ENCODE measurements at places on chromosomes 7 and 10.

- peak; percentile 49 for DNase-seq
These were observed at the start of gene CDH23 for GRCh38 chr10:71396711-71397295. Gene CDH23, plus strand, starts transcription at chr10:71396920. Its CDS starts 42,912 bp downstream, at chr10:71439832.

GRCh38 chr10:49070701-49071100 lies 44.6 kb downstream of the VSTM4 start:
- no peak for DNase-seq

DNA sequence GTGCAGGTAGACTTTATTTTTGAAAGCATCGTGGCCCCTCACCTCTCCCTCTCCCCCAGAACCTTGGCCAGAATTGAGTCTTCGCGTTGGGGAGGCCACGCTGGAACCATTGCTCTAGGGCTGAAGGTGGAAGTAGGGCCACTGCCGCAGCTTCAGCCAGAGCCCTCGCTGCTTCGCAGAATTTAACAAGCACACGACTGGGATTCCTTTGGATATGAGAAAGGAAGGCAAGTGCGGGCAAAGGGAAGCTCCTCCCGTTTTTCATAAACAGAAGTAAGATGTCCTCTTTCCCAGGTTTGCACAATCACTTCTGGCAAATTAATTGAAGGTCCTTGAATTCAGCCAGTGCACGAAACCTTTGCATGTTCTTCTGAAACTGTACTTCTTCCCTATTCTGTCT lies 168.1 kb downstream of the CCDC3 start:
- DNase-seq, result no peak

- DNase-seq, result no peak
These were observed 91.9 kb upstream of the MYO3A start for GRCh38 chr10:25842146-25842545.

DNA sequence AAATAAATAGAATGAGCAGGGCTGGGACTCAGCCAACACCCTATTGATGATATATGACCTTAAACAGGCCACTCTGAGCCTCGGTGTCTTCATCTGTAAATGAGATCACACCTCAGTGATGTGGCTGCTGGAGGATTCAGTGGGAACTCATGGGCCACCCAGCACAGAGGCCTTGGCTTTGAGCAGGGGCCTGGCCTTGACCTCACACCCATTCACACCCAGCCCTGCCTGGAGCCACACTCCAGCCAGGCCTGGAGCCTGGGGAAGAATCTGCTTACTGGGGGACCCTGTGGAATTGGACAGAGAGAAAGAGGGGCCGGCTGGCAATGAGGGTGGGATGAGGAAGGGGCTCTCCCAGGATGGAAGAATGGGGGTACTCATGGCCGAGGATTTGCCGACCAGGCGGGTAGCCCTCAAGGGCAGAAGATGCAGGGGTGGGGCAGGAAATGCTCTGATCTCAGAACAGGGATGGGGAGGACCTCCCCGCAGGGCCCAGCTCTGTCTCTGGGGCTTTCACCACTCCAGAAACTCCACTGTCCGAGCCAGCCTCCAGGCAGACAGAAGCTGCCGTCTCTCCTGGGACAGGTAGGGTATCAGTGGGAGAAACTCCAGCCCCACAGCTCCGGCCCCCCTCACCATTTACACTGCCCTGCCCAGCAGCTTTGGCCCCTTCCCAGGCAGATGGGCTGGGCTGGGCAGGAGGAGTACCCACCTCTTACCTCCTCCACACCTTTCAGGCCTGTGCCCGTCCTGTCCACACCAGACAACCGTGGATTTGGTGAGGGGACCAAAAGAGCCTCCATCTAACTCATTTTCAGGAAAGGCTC lies 81.9 kb downstream of the RGS10 start:
- no peak for DNase-seq

- DNase-seq, result no peak
These were observed 24.5 kb downstream of the CHST15 start for GRCh38 chr10:124068929-124069328.

DNA sequence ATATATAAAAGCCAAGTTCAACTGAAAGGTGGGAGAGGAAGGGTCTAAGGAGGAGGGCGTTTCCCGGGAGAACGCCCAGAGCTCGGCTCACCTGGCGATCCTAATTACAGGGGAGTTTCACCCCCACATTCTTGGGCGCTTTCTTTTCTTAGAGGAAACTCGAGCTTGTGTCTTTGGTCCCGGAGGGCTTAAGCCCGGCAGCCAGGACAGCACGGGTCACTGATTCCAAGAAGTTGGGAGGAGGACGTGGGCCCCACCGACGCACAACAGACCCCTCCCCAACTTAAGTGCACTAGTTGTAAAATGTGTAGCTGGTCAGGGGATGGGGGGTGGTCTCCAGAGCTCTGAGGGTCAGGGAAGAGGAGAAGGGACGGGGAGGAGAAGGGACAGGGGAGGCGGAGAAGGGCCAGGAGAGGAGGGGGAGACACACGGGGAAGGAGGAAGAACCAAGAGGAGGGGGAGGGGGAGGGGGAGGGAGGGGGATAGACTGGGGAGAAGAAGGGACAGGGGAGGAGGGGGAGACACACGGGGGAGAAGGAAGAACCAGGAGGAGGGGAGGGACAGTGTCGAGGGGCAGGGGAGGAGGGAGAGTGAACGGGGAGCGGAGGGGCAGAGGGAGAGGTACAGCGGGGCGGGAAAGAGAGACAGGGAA lies 874 bp downstream of the BAIAP2L1 start:
- DNase-seq, result no peak

DNA sequence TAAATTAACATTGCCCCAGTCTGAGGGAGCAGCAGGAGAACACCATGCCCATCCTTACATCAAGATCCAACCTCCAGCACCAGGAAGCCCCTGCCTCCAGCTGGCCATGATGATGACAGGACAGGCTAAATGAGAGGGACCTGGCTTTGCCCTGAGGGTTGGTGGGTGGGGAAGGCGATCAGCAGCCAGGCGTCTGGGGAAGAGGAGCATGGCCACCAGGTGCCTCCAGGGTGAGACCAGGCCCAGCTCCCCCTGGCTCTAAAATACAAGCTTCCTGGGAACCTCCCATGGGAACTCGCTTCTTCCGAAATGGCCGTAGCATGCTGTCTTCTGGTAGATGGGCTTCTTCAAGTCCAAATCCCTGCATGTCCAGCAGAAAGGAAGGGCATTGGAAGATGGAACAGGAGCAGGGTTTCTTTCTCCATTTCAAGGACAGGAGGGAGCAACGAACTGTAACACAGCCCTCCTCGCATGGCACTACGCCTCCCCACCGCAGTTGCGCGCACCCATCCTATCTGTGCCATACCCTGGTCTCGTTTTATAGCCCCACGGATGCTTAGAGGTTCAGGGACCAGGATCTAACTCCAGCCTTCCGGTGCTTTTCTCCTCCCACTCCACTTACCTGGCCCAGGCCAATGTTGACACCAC lies 15.8 kb downstream of the MAT1A start:
- DNase-seq, result no peak

DNA sequence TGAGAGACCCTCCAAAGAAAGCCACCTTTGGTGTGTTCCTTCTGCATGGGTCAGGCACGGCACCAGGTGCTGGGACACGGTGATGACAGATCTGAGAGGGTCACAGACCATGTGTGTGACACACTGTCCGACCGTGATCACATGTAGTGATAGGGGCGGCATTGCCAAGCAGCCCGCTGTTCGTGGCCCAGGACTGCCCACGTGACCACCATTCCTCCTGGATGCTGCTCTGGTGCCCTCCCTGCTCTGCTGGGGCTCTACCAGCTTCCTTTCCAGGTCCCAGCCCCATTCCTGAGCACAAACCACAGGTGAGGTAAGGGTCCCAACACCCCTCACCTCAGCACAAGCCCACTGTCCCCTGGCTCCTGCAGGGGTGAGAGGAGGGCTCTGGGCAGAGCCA lies 10.1 kb upstream of the SLC18A3 start:
- DNase-seq, result no peak

DNA sequence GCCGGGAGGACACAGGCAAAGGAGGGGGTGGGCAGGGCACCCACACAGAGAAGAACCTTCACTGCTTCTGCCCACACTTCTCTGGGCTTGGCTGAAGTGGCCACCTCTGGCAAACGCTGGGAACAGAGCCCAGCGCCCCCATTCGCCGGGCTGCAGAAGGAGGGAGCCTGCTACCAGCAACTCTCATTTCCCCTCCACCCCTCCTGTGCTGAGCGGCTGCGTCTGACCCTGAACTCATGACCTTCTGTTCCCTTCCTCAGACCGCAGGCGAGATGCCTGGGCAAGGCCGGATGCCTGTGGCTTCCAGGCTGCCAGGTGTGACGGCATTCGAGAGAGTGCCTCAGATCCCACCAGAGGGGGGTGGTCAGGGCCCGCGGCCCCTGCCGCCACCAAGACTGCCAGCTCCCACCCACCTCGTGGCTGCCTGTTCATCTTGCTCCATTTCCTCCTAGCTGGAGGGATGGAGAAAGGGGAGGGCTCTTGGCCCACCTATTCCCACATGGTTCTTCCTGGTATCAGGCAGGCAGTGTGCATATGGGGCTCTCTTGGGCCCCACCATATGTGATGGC lies 19.8 kb downstream of the DNAJB12 start:
- peak; percentile 96 for DNase-seq

DNA sequence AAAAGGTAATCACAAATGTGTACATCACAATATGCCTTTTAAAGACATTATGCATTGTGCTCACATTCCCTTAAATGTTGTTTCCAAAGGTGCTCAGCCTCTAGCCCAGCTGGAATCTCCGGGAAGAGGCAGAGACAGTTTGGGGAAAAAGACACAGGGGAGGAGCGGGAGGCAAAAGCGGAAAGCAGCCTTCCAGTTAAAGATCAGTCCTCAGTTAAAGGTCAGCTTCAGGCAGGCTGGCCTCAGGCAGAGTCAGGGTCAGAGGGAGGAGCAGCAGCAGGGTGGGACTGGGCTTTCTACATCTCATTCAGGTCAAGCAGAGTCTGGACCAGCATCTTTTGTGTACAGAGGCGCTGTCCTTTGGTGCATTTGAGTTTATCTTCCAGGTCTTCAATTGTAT lies 18.6 kb downstream of the ST7 start:
- no peak for DNase-seq

DNA sequence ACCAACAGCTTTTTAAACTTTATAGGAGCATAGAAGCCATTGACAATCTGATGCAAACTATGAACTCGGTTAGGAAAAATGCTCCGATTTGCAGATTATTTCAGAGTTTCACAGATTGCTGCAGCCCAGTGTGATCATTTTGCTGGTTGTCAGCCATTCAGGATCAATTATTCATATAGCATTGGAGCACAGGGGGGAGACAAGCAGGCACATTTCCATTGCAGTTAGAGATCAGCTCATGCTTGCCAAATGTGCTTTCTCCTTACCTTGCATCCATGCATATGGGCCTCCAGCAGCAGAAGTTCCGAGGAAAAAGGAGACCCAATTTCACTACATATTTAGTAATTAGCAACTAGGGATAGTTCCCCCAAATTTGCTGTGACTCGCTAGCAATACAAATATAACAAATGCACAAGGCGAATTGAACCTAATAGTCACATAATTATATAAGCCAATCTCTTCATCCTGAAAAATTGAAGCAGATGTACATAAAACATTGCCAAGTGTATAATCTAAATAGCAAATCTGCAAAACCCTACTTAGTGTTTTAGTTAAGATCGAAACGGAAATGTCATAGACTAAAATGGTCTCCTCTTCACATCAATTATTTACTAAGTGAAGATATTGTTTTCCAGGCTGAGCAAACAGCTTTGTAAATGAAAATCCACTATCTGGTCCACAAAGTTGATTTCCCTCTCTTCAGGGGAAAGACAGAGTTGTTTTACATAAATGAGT lies 49.5 kb upstream of the RSU1 start:
- DNase-seq, result no peak

GRCh38 chr10:51459476-51459875 lies 239.9 kb downstream of the CSTF2T start:
- no peak for DNase-seq

GRCh38 chr7:8379264-8379663 lies 54.1 kb upstream of the NXPH1 start:
- DNase-seq, result no peak

DNA sequence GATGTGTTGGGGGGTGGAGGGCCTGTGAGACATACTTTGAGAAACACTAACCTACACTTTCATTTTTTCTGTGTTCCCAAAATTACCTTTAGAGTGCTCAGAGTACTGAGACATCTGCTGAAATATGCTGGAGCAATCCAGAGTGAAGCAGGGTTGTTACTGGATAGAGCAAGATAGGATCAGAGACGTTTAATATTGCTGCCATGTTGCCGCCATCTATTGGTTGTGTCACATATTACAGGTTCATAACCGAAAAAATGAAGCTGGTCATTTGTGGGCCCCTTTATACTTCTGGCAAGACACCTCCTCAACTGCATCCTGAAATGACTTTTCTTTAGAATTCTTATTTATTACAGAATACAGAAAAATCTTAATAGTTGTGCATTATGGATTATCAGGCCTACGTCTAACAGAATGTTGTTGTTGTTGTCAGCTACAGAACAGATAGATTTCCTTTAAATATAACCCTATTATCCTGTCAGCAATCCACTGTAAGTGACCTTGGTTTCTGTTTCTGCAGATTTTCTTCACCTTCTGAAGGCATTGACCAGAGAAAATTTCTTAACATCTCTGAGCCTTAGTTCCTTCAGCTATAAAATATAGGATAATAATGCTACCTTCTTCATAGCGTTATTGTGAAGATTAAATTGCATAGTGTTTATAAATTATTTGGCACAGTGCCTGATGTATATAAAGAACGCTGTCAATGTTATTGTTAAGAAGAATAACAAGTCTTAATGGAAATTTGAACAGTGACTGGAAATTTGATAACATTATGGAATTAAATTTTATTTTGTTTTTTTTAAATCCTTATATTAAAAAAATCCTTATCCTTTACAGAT lies 16.2 kb upstream of the DLD start:
- DNase-seq, result no peak

DNA sequence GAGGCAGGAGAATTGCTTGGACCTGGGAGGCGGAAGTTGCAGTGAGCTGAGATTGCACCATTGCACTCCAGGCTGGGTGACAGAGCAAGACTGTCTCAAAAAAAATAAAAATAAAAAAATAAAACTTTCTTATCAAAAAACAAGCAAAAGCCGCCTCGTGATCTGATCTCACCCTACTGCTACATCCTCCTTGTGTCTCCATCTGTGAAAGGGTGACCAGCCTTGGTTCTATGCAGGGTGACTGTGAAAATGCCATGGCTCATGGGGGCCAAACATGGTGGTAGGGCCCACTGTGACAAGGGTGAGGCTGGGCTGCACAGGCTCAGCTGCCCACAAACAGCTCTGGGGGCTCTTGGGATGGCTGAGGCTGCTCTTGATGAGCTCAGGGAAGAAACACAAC lies 968 bp upstream of the OPN4 start:
- DNase-seq, result no peak

DNA sequence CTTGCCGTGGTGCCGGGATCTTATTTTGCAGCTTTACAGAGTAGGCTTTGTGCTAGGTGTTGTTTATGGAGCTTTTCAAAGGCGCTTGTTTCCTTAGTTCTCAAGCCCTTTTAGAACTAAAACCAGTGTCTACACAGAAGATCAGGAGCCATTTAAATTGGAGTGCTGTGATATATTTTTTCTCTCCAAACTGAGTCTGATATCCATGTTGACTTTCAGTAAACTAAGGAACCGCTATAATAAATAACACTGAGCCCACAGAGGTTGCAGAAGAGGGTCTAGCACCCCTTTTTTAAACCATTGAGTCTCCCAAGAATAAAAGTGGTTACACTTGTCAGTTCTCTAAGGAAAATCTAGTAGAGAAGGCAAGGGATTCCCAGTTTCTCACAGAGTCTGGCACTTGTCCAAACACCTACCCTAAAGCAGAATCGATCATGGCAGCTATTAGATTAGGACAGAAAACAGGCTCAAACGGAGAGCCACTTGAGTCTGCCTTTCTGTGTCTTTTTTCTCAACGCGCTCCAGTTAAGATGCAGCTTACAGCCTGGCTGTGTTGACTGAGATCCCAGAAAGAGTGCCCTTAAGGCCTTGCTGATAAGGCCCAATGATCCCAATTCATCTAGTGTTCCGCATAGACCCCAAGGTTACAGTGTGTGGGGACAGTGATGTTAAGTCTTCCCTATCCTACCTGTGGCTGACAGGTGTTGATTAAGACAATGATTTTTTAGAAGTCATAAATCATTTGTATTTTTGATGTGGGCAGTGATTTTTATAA lies 804 bp downstream of the TMEM106B start:
- no peak for DNase-seq

Measured in mucosa of descending colon (tissue), 3 donors.